ENCODE measurements at places on chromosomes 1 and 21. TPM values are rescaled to one million over a fixed set of nuclear protein-coding genes. Genes with fewer than 3 reads are reported as not detected.

OLIG2 gene
- not detected for total RNA-seq

PARK7 gene
- total RNA-seq, result 328 TPM

OR2AK2 gene
- total RNA-seq, result not detected

CR1 gene
- not detected for total RNA-seq

C1orf116 gene
- total RNA-seq, result not detected

MAGI3 gene
- 3.4 TPM for total RNA-seq

ANKRD65 gene
- 6.6 TPM for total RNA-seq

CALML6 gene
- not detected for total RNA-seq

OR2T11 gene
- not detected for total RNA-seq

PKLR gene
- total RNA-seq, result not detected

PRRC2C gene
- total RNA-seq, result 34.0 TPM

C1QTNF12 gene
- 1.1 TPM for total RNA-seq

UMODL1 gene
- total RNA-seq, result not detected

GSTM5 gene
- 8.5 TPM for total RNA-seq

PTPN7 gene
- total RNA-seq, result not detected

HSD3B2 gene
- total RNA-seq, result not detected

CA14 gene
- total RNA-seq, result not detected

NME7 gene
- total RNA-seq, result 28.3 TPM

SPRR5 gene
- total RNA-seq, result not detected

ANKRD34A gene
- 1.1 TPM for total RNA-seq

BMP8B gene
- not detected for total RNA-seq

FABP3 gene
- 126 TPM for total RNA-seq

GPA33 gene
- total RNA-seq, result not detected

ACTA1 gene
- total RNA-seq, result not detected

KDF1 gene
- 0.58 TPM for total RNA-seq

TSPEAR gene
- total RNA-seq, result not detected

CNN3 gene
- 268 TPM for total RNA-seq

MPL gene
- not detected for total RNA-seq

PLA2G2A gene
- not detected for total RNA-seq

PAPPA2 gene
- total RNA-seq, result 0.35 TPM

REN gene
- 1.1 TPM for total RNA-seq

KCNK1 gene
- 8.9 TPM for total RNA-seq

PPP2R5A gene
- total RNA-seq, result 34.0 TPM

TTC22 gene
- total RNA-seq, result not detected

NUF2 gene
- total RNA-seq, result 25.7 TPM

RXFP4 gene
- total RNA-seq, result not detected

RGS8 gene
- total RNA-seq, result not detected

NBPF26 gene
- total RNA-seq, result 10.4 TPM

FAM163A gene
- total RNA-seq, result not detected

GREM2 gene
- total RNA-seq, result not detected

STIL gene
- 14.7 TPM for total RNA-seq

RGL1 gene
- 6.0 TPM for total RNA-seq

NBPF20 gene
- total RNA-seq, result 0.58 TPM

ZNF697 gene
- total RNA-seq, result 7.8 TPM

HNRNPCL2 gene
- not detected for total RNA-seq

TAF5L gene
- 8.9 TPM for total RNA-seq

FAM72A gene
- total RNA-seq, result 1.7 TPM

KRTAP19-1 gene
- total RNA-seq, result not detected

BGLAP gene
- total RNA-seq, result not detected

RWDD3 gene
- total RNA-seq, result 11.5 TPM

FRRS1 gene
- 16.1 TPM for total RNA-seq

TNFSF18 gene
- 0.86 TPM for total RNA-seq

C1QA gene
- total RNA-seq, result not detected

IL19 gene
- total RNA-seq, result not detected

PGBD5 gene
- 0.86 TPM for total RNA-seq

TRAF3IP3 gene
- not detected for total RNA-seq

All from myometrial cell (primary cell).